CD14-positive monocyte (primary cell): ENCODE measurements at places on chromosomes 12 and 14. TPM values are rescaled to one million over a fixed set of nuclear protein-coding genes. Genes with fewer than 3 reads are reported as not detected.

Gene SCN8A
- 0.03 TPM for polyA plus RNA-seq

Gene BEGAIN
- polyA plus RNA-seq: 0.25 TPM

Gene SLC41A2
- polyA plus RNA-seq: 0.27 TPM

Gene C14orf39
- not detected in 2 replicates for polyA plus RNA-seq

Gene DEGS2
- 0.36 TPM for polyA plus RNA-seq

Gene STXBP6
- 0.08 TPM for polyA plus RNA-seq

Gene NPFF
- polyA plus RNA-seq: not detected

Gene ADAM21
- not detected in 2 replicates for polyA plus RNA-seq

DNA sequence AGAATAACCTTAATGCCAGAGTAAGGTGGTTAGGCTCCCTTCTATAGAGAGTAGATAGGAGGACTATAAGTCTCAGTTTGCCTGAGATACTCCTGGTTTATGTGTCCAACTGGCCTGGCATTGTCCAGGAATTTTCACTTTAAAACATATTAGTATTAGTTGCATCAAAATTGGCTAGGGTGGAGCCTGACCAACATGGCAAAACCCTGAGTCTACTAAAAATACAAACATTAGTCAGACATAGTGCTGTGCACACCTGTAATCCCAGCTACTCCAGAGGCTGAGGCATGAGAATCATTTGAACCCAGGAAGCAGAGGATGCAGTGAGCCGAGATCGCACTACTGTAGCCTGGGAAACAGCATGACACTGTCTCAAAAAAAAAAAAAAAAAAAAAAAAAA is 11.9 kb downstream of the WDHD1 start:
- no peak overlapping the region for H3K4me3 ChIP-seq
- H3K27me3 ChIP-seq: no peaks in the 10 kb centered on the region
- H3K4me1 ChIP-seq: no peaks in the 10 kb centered on the region
- DNase-seq: no peak

DNA sequence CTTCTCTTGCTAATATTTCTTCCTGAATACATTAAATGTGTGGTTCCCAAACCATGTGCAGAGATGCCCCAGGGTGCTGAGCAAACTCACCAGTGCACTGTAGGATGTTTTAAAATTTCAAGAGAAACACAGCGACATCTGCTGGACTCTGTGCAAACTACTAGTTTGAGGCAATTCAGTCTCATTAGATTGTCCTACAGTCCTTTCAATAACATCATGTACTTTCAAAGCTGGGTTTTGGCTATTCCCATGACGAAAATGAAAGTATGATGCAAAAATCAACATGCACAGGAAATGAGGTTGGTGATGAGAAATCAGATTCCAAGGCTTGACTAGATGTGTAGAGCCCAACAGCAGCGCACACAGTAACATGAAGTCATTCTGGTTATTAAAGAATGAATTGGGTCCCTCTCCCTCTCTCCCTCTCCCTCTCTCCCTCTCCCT is 66.3 kb downstream of the CLIP1 start:
- peaks cover 64% of the 10 kb centered on the region for H3K36me3 ChIP-seq
- no peak overlapping the region for H3K4me3 ChIP-seq
- H3K27ac ChIP-seq: no peak overlapping the region
- no peaks in the 10 kb centered on the region for H3K4me1 ChIP-seq
- no peaks in the 10 kb centered on the region for H3K27me3 ChIP-seq
- peak; percentile 28 for DNase-seq

DNA sequence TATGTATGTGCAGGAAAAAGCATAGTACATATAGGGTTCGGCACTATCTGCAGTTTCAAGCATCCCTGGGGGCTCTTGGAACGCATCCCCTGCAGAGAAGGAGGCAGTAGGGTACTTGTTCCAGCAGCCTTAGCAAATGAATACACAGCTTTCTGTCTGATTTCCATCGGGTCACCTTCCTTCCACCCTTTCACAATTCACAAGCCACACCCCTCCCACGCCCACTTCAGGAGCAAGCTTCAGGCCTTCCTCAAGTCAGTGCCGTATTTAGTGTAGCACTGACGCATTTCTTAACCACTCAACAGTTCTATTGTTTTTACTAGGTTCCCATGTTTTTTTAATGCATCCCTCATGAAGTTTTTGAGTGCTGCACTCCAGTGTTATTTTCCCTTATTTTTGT is 64.2 kb downstream of the CLMN start:
- H3K27ac ChIP-seq: no peak overlapping the region
- H3K27me3 ChIP-seq: no peaks in the 10 kb centered on the region
- no peaks in the 10 kb centered on the region for H3K36me3 ChIP-seq
- no peak overlapping the region for H3K4me3 ChIP-seq
- DNase-seq: peak; percentile 65

GRCh38 chr12:7884689-7885088 is 12.0 kb upstream of the SLC2A14 start:
- H3K4me3 ChIP-seq: no peak overlapping the region
- DNase-seq: peak; percentile 22
- no peaks in the 10 kb centered on the region for H3K27me3 ChIP-seq
- no peaks in the 10 kb centered on the region for H3K36me3 ChIP-seq

GRCh38 chr12:77625441-77625840 is 205.3 kb upstream of the NAV3 start:
- H3K36me3 ChIP-seq: no peaks in the 10 kb centered on the region
- no peak for DNase-seq
- no peaks in the 10 kb centered on the region for H3K27me3 ChIP-seq
- no peak overlapping the region for H3K27ac ChIP-seq
- H3K4me1 ChIP-seq: no peaks in the 10 kb centered on the region
- H3K4me3 ChIP-seq: no peak overlapping the region

DNA sequence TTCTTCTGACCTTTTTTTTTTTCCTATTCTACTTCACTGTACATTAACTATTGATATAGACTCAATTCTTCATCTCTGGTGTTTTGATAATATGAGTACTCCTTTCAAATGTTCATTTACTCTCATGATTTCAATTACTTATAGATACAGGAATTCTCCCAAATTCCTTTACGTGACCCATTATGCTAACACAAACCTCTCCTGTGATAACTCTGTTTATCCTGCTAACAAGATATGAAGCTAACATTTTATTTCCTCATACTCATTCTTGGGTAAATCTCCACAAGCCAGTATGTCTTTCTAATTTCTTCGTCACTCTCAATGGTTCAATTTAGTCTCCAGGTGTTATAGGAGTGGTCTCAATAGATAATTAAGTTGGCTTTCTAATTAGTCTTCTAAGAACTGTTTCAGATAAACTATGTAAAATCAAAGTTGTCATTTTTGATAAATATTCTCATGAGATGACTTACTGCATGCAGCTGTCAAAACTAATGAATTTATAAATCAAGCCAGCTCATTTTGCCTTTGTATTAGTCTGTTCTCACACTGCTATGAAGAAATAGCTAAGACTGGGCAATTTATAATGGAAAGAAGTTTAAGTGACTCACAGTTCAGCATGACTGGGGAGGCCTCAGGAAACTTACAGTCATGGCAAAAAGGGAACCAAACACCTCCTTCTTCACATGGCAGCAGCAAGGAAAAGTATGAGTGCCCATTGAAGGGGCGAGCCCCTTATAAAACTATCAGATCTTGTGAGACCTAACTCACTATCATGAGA is 130.6 kb upstream of the MYF6 start:
- no peak overlapping the region for H3K4me3 ChIP-seq
- no peaks in the 10 kb centered on the region for H3K4me1 ChIP-seq
- no peaks in the 10 kb centered on the region for H3K27me3 ChIP-seq

GRCh38 chr12:52691076-52691840 is 11.1 kb upstream of the KRT1 start:
- no peaks in the 10 kb centered on the region for H3K36me3 ChIP-seq
- H3K4me3 ChIP-seq: no peak overlapping the region
- H3K27ac ChIP-seq: no peak overlapping the region
- no peak for DNase-seq

DNA sequence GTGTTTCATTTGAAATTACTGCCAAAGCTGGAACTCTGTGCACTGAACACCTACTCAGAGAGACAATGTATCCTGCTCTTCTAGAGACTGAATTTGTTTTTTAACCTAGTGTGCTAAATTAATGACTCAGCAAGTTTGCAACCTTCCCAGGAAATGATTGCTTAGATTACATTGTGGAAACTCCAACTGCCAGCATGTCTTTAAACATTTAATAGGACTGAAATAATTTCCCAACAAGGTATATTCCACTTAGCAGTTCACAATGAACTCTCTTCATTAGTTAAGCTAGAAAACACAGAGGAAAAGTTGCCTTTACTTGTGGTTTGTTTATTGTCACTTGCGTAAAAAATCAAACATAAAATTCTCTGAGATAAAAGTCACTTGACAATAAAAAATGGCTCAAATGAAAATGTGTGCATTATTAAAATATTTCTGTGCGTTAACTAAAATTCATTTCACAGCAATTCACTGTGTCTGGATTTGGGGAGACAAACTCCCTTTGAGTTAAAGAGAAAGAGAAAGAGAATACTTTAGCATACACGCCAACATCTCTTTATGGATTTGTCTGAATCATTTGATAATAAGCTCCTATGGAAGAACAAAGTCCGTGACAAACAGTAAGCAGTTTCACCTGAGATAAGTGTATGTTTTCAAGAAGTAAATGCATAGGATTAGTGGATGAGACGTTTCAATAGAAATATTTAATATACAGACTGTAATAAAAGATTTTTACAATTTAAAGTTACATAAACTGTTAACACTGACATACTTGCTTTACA is 284.0 kb downstream of the PRKD1 start:
- no peaks in the 10 kb centered on the region for H3K27me3 ChIP-seq
- H3K4me3 ChIP-seq: no peak overlapping the region
- H3K27ac ChIP-seq: no peak overlapping the region

DNA sequence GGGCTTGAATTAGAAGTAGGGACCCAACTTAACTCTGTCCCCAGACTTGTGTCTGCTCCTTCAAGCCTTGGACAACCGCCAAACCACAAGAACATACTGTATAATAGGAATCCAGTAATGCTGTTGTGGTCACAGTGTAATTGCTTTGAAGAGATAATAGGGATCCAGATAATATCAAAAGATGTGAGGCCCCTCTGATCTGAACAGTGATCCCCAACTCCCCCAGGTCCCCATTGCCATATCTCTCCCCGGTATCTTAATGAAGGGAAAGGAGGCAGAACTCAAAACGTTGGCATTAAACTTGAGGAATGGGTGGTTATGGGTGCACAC is 8.5 kb upstream of the PLEKHH1 start:
- H3K27me3 ChIP-seq: peaks cover 25% of the 10 kb centered on the region
- DNase-seq: no peak
- H3K4me3 ChIP-seq: no peak overlapping the region
- H3K4me1 ChIP-seq: peaks cover 11% of the 10 kb centered on the region

DNA sequence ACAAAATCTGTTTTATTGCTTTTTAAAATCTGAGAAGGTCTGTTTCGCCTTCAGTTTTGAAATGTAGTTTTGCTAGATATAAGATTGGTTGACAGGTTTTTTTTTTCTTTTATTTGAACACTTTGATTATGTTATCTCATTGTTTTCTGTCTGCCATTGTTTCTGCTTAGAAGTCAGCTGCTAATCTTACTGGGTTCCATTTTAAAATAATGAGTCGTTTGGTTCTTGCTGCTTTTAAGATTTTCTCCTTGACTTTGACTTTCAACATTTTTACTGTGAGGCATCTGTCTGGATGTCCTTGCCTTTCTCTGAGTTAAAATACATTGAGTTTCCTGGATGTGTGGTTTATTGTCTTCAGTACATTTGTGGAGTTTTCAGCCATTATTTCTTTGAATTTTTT is 56.7 kb downstream of the ADIPOR2 start:
- no peaks in the 10 kb centered on the region for H3K4me1 ChIP-seq
- H3K27me3 ChIP-seq: no peaks in the 10 kb centered on the region
- peaks cover 3% of the 10 kb centered on the region for H3K36me3 ChIP-seq
- no peak for DNase-seq
- no peak overlapping the region for H3K4me3 ChIP-seq
- no peak overlapping the region for H3K27ac ChIP-seq

- no peak overlapping the region for H3K4me3 ChIP-seq
- H3K27ac ChIP-seq: no peak overlapping the region
- no peaks in the 10 kb centered on the region for H3K27me3 ChIP-seq
Measured at GRCh38 chr12:13839365-13840336, 141.8 kb downstream of the GRIN2B start.

DNA sequence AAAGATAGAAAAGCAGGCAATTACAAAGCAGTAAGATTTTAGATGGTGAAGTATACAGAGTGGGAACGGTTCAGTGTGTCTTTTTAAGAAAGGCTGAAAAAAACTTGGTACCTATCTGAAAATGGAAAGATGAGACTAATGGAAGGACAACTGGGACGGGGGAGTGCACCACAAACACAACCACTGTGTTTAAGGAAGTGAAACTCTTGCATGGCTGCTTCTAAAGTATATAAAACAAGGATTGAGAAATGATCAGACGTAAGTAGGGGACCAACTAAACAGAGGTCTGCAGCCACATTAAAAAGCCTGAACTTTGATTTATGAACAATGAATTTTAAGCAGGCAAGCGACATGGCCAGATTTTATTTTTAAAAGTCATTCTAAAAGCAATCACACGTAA is 328.6 kb downstream of the MDGA2 start:
- no peak overlapping the region for H3K4me3 ChIP-seq
- no peaks in the 10 kb centered on the region for H3K36me3 ChIP-seq
- no peak overlapping the region for H3K27ac ChIP-seq
- H3K4me1 ChIP-seq: no peaks in the 10 kb centered on the region
- no peaks in the 10 kb centered on the region for H3K27me3 ChIP-seq

GRCh38 chr12:26425587-26426260 is 230.4 kb downstream of the SSPN start:
- no peaks in the 10 kb centered on the region for H3K36me3 ChIP-seq
- no peaks in the 10 kb centered on the region for H3K27me3 ChIP-seq
- H3K4me3 ChIP-seq: no peak overlapping the region
- H3K27ac ChIP-seq: no peak overlapping the region
- H3K4me1 ChIP-seq: no peaks in the 10 kb centered on the region

- H3K4me3 ChIP-seq: no peak overlapping the region
- no peak overlapping the region for H3K27ac ChIP-seq
- no peaks in the 10 kb centered on the region for H3K4me1 ChIP-seq
- no peak for DNase-seq
Measured at GRCh38 chr12:85523197-85523596, 243.2 kb downstream of the ALX1 start.

- no peaks in the 10 kb centered on the region for H3K4me1 ChIP-seq
- no peak overlapping the region for H3K4me3 ChIP-seq
- no peak for DNase-seq
Measured at GRCh38 chr14:80278293-80279023, 67.2 kb upstream of the DIO2 start.

DNA sequence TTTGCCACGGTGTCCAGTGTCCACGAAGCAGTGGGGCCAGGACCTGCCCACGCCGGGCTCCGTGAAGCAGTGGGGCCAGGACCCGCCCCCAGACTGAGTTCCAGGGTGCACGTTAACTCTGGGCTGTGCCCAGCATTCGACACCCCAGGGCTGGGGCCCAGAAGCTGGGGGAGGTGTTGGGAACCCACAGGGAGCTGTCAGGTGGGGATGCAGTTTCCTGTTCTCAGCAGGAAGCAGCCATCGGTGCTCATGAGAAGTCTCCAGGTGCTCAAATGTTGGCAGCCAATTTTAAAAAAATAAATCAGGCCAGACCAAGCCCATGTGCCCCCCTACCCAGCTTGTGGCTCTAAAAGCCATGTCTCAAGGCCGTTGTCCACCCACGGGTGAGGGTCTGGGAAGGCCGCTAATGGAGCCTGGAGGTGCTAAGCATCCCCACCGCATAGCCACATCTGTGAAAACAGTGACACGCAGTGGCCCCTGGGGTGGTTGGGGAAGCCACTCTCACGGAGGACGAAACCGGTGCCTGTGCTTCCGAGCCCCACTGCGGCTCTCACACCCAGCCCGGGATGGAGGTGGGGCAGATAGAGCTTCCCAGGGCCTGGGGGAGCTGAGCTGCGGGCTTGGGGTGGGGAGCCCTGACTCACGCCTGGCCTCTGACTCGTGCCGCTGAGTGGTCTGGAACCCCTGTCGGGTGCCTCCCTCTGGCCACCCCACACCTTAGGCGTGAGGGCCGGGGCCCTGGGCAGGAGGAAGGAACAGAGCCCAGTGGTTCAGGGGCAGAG is 53.5 kb downstream of the FBRSL1 start:
- DNase-seq: no peak
- no peak overlapping the region for H3K4me3 ChIP-seq
- no peaks in the 10 kb centered on the region for H3K27me3 ChIP-seq
- no peak overlapping the region for H3K27ac ChIP-seq
